ENCODE measurements at places on chromosomes 3 and 15. TPM values are rescaled to one million over a fixed set of nuclear protein-coding genes. Genes with fewer than 3 reads are reported as not detected.

DNA sequence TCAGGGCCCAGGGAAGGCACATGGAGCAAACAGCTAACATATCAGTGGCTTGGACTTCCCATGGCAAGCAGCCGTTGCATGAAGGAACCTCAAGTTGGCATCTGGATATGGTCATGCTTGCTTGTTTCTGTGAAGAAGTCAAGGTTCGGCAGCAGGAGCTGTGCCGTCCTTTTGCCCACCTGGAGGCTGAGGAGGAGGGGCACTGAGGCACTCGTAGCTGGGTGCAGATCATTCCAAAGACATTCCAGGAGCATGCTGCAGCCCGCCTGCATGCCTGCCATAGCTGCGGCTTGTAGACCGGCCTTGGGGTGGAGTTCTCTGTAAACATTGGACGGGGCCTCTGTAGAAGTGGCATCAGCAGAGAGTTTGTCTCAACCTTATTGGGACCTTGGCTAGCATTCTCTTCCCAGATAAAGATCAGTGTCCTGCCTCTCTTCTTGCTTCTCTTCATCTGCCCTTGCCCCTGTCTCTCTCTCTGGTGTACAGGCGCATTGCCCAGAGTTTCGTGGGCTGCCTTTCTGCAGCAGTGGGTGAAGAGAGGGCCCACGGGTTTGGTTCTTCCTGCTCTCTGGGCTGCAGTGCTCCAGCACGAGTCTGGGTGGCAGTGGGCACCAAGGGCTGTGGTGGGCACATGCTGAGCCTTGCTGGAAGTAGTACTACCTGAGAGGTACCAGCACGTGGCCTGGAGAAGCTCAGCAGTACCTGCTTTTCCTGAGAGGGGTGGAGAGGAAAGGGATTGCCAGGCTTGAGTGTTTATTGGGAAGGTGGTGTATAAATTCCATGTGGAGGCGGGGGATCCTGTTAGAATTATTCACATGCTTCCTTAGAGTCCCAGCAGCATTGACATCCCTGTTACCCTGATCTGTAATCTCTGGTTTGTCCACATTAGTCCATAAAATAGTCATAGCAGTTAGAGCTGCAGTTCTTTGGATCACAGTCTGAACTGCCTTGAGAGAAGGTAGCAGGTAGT is 49.4 kb downstream of the CHCHD6 start:
- DNase-seq: no peak

- DNase-seq: no peak
Observed at GRCh38 chr3:167507954-167508353, 34.1 kb upstream of the SERPINI2 start.

- no peak for DNase-seq
Observed at GRCh38 chr3:69906351-69906966, 93.1 kb upstream of the SAMMSON start.

Gene CEP70
- 49.5 TPM for total RNA-seq

GRCh38 chr3:45874677-45875346 is 11.5 kb upstream of the CCR9 start:
- no peak for DNase-seq

GRCh38 chr15:73931441-73931840 is 5.2 kb downstream of the LOXL1 start:
- peak; percentile 41 for DNase-seq

DNA sequence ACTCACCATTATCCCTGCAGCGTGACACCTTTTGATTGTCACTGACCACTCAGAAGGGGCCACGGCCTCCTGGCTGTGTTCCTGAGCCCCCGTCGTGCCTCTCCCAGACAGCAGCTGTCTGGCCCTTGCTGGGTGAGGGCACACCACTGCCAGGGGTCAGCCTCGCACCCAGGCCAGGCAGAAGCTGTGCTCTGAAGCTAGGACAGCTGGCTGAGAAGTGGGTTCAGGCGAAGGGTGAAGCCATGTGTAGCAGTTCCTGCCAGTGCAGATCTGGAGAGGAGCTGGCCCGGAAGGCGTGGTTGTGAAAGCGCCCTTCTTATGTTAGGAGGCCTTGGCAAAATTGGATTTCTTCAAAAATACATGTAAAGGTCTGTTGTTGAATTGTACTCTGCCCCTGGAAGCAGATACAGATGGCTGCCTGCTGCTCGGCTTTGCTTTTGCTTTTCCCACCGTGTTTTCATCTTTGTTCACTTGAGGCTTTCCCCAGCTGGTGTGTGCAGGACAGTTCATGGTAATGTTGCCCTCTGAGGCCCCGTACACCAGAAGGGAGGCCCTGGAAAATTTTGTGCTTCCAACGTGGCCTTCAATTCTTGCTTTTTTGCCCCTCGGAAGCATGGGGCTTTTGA is 49.1 kb downstream of the KLHL25 start:
- peak; percentile 67 for DNase-seq

Gene MYO5C
- 7.8 TPM for total RNA-seq

DNA sequence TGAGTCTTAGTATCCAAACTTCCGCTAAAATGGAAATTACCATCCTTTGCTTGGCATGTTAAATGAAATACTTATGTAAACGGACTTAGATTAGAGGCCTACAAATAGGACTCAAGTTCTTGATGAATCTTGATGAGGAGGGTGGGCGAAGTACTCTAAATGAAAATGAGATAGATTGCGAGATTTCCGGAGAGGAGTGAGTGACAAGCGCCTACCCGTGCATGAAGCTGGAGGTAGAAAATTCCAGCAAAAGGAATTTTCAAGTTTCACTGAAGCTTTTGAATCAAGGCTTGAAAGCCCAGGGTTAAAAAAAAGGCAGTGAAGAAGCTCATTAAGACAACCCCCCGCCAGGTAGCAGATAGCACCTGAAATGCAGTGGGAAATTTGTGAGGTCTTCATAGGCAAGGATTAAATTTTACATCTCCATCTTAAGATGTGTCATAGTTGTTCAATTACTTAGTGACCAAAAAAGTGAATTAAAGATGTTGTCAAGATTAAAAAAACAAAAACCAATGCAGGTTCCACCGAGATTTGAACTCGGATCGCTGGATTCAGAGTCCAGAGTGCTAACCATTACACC is 655 bp upstream of the RAB11A start:
- DNase-seq: no peak

Gene NME9
- 0.93 TPM for total RNA-seq

Gene POPDC2
- total RNA-seq: 9.5 TPM

Gene TRH
- total RNA-seq: not detected

Gene FGF7
- total RNA-seq: 120 TPM

- DNase-seq: no peak
Observed at GRCh38 chr3:140953028-140953960, 11.7 kb downstream of the SLC25A36 start.

- no peak for DNase-seq
Observed at GRCh38 chr3:8371085-8371551, 130.5 kb upstream of the LMCD1 start.

DNA sequence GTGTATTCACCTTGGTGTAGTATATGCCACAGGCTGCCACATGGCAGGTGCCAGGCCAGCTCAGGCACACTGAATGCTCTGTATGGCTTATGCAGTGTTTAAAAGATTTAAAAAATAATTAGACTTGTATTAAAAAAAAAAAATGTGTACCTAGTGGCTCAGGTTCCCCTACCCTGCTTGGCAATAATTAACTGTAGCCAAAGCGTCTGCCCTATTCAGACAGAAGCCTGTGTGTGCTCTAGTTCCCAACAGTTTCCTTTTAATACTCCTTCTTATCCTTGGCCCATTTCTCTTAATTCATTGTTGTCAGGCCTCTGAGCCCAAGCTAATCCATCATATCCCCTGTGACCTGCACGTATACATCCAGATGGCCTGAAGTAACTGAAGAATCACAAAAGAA is 752.2 kb upstream of the CFAP20DC start:
- DNase-seq: no peak

Gene CDCP1
- 3.8 TPM for total RNA-seq

DNA sequence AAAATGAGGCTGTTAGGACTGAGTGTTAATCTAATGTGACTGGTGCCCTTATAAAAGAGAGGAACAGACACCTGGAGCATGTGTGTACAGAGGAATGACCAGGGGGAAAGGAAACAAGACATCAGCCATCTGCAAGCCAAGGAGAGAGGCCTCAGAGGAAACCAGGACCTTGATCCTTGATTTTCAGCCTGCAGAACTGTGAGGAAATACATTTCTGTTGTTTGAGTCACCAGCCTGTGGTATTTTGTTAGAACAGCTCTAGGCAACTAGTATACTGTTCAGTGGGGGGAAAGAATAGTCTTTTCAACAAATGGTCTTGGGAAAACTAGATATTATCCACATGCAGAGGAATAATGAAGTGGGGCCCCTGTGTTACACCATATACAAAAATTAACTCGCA is 80.6 kb downstream of the CCR1 start:
- no peak for DNase-seq

DNA sequence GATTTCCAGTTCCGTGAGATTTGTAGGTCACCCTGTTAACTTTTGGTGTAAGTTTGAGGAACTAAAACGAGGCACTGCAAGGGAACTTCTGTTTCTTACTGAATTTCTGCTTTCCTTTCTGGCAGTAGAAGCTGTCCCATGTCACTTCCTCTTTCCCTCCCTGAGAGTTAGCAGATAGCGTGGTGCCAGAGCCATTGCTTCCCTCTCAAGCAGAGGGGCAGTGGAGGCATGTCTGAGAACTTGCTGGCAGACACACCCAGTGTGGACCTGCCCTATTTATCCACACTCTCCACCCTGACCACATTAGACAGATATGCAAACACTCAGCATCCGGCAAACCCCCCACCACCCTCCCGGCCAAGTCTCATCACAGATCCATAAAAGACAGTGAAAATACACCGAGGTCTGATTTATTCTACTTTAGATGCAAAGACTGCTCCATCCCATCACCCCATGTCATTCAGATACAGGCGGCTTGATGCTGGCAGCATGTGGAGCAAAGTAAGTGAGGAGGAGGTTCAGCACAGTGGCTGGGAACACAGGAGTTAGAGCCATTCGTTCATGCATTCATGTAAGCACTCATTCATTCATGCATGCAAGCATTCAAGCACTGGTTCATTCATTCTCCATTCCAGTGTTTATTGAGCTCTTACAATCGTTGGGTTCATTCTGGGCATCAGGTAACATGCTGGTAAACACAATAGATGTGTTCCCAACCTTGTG is 324.7 kb downstream of the SHQ1 start:
- peak; percentile 65 for DNase-seq

GRCh38 chr15:36557364-36557763 is 22.1 kb upstream of the CDIN1 start:
- no peak for DNase-seq

Gene GAP43
- total RNA-seq: 5.1 TPM

DNA sequence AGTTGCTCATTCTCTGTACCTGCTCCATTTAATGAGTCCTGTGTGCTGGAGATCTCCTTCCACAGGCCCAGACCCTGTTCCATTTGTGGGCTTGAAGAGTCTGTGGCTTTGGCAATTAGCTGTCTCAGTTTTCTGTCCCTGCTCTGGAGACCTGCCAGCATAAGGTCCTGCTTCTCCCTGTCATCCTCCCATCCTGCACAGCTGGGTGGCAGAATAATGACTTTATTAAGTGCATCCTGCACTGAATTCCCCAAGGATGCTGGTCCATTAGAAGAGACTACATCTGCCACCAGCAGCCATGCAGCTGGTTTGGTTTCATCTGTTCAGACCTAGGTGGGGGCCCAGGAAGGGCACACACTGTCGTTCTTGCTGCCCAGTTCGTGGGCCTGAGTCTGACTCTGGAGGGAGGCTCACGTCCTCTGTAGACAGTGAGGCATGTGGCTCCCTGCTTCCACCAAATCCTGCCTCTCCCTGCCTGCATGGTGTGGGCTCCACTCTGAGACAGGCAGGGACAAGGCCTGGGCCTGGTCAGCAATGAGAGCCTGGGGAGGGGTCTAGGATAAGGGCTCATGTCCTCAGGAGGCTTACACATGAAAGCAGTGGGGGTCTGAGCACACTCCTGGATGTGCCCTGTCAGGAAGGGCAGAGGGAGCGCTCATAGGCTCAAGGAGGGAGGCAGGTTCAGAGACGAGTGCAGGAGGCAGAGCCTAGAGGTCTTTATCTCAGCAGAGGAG is 78.4 kb upstream of the PRR23E start:
- no peak for DNase-seq

Gene RNU6-1
- not detected for total RNA-seq

GRCh38 chr15:65371976-65372786 is 5.6 kb downstream of the IGDCC3 start:
- no peak for DNase-seq

DNA sequence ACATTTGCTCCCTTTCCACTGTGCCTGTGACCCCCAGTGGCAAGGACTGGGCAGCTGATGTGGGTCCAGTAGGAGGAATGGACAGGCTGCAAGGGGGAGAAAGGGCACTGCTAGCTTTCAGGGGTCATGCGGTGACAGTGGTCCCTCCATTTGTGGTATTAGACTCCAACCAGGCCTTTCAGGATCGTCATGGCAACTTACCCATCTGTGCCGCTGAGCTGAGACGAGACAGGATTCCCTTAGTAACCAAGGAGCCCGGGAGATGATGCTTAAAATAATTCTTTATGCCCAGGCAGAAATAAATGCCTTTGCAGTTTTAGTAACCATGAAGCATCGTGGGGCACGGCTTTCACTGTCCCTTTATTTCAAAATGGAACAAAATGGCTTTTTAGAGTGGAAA is 15.9 kb upstream of the MRPL3 start:
- DNase-seq: no peak

- DNase-seq: no peak
Observed at GRCh38 chr3:146511402-146512134, 32.8 kb downstream of the PLSCR1 start.

GRCh38 chr15:72859757-72860145 is 76.2 kb upstream of the ADPGK start:
- no peak for DNase-seq

Gene PP2D1
- total RNA-seq: not detected

GRCh38 chr3:35320646-35321407 is 318.5 kb upstream of the ARPP21 start:
- no peak for DNase-seq

DNA sequence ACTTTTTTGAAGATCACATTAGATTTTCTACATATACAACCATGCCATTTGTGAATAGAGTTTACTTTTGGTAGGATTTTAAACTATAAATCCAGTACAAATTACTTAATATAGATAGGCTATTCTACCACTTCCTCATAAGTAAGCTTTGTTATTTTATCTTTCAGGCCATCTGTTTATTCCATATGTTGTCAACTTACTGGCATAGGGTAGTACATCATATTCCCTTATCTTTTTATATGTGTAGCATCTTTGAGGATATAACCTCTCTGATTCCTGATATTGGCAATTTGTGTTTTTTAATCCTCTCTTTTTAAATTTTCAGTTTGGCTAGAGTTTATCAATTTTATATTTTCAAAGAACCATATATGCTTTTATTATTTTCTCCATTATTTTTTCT is 515.4 kb downstream of the DIPK2A start:
- DNase-seq: no peak

DNA sequence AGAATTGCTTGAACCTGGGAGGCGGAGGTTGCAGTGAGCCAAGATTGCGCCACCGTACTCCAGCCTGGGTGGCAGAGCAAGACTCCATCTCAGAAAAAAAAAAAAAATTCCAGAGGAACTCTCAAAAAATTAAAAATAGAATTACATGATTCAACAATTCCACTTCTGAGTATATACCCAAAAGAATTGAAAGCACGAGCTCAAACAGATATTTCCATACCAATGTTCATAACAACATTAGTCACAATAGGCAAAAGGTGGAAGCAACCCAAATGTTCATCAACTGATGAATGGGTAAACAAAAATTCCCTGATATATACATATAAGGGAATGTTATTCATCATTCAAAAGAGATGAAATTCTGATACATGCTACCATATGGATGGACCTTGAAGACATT is 16.9 kb upstream of the MORF4L1 start:
- no peak for DNase-seq

Data from aorta (tissue), 5 donors.